WTC11 (cell line): ENCODE measurements at places on chromosomes 13 and 19. TPM values are rescaled to one million over a fixed set of nuclear protein-coding genes. Genes with fewer than 3 reads are reported as not detected.

DNA sequence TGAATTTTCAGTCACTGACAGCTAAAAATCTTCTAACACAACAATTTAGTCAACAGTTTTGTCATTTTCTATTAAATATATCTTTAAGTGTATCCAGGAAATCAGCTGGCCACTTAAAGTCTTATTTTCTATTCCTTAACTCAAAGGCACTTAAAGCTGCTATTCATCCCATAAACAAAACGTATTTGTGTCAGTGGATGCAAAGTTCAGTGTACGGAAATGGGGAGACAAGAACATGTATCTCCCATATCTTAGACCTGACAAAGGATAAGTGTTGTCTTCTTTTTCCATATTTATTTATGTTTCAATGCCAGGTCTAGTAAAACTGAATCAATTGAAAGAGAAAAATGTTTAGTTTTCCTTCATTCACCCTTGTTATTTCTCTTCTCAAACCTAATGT, 409.8 kb upstream of the KLHL1 start:
- H3K27me3 ChIP-seq: no peaks in the 10 kb centered on the region
- H3K27ac ChIP-seq: no peak overlapping the region
- no peaks in the 10 kb centered on the region for H3K36me3 ChIP-seq
- no peak overlapping the region for H3K4me3 ChIP-seq

KDELR1 gene
- 207 to 226 TPM (median 223 TPM) in 3 replicates for total RNA-seq

GRCh38 chr19:17332677-17333581, 1.7 kb downstream of the ANO8 start:
- DNase-seq: peak; percentile 90
- peak overlapping the region; percentile 56 for H3K4me3 ChIP-seq
- H3K27me3 ChIP-seq: peaks cover 5% of the 10 kb centered on the region
- H3K27ac ChIP-seq: 0 out of 2 replicates have a peak overlapping the region, but pooled peaks have one; percentile 60

NLRP5 gene
- total RNA-seq: not detected in 3 replicates

DNA sequence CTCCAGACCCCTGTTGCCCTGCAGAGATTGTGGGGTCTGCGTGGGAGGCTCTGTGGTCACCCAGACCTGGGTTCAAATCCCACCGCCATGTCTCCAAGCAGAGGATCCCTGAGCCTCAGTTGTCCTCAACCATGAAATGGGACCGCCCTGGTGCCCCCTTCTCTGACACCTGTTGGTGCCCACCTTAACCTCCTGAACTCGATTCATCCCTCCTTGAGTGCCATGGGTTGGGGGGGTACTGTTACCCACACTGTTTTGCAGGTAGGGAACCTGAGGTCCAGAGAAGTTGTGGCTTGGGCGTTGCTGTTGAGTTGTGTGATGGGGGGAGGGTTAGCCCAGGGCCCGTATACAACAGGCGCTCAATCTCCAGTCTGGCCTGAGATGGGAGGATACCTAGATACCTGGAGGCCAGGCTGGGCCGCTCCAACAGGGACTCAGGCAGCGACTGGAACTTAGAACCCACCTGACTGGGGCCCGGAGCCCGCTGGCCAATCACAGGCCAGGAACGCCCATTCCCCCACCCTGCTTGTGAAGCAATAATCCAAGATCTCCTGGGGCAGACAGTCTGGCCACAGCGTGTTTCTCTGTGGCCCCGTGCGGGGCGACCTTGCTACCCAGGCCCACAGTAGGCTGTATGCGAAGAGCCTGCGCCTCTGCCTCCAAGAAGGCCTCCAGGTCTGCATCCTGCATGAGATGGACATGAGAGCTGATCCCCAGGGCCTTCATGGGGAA, 2.8 kb downstream of the ARID3A start:
- peaks cover 11% of the 10 kb centered on the region for H3K36me3 ChIP-seq
- H3K27me3 ChIP-seq: no peaks in the 10 kb centered on the region
- peak overlapping the region; percentile 33 for H3K4me3 ChIP-seq
- H3K27ac ChIP-seq: peak overlapping the region; percentile 23; the same call in 1 of the 2 replicates
- peaks cover 19% of the 10 kb centered on the region for H3K4me1 ChIP-seq

DNA sequence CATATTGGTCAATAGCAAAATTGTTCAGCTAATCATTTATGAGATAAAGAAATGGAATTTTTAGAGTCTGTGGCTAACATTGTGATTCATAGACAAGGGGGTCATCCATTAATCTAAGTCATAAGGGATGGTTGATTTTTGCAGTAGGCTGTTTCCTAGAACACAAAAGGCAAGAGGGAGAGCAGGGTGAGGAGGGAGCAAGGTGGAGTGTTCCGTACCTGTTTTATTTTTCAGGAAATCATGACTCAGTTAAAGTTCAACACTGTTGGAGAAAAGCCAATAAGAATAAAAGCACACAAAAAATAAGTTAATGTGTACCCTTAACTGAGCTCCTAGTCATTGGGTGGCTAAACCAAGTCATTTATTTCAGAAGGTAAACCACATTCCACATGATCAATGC, 512.4 kb upstream of the ATXN8OS start:
- H3K27me3 ChIP-seq: no peaks in the 10 kb centered on the region
- H3K36me3 ChIP-seq: no peaks in the 10 kb centered on the region
- no peak for DNase-seq
- no peak overlapping the region for H3K27ac ChIP-seq
- no peaks in the 10 kb centered on the region for H3K4me1 ChIP-seq

GRCh38 chr13:94112731-94113130, 366.8 kb downstream of the DCT start:
- no peak overlapping the region for H3K27ac ChIP-seq
- no peaks in the 10 kb centered on the region for H3K27me3 ChIP-seq
- no peak overlapping the region for H3K4me3 ChIP-seq

GPR4 gene
- 0.11 to 0.48 TPM (median 0.44 TPM) in 3 replicates for total RNA-seq

SYNGR4 gene
- not detected in 3 replicates for total RNA-seq

CYP4F8 gene
- not detected in 3 replicates for total RNA-seq

CELF5 gene
- 7.7 to 10.6 TPM (median 9.0 TPM) in 3 replicates for total RNA-seq

- H3K27me3 ChIP-seq: peaks cover 3% of the 10 kb centered on the region; the same call in 1 of the 2 replicates
- no peak overlapping the region for H3K27ac ChIP-seq
- DNase-seq: no peak
- no peaks in the 10 kb centered on the region for H3K4me1 ChIP-seq
Observed at GRCh38 chr13:100597253-100597652, 8.7 kb upstream of the GGACT start.

- H3K4me3 ChIP-seq: no peak overlapping the region
- no peak for DNase-seq
- no peaks in the 10 kb centered on the region for H3K36me3 ChIP-seq
- no peak overlapping the region for H3K27ac ChIP-seq
- no peaks in the 10 kb centered on the region for H3K27me3 ChIP-seq
Observed at GRCh38 chr13:34620074-34620850, 321.8 kb upstream of the NBEA start.

DNA sequence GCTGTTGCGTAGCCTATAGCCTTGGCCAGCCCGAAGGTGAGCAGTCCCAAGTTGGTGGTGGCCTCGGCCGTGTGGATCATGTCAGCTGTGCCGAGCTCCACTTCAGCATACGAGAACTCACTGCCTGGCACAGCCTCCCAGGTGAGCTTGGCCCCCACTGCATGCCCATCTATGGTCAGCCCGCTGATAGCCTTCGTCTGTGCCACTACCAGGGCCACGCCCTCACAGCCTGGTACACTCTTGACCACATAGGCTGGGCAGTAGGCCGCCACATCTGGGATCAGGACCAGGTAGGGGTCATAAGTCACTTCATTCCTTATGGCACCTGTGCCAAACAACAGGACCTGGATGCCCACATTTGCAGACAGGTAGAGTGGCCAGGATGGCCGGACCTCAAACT, 7.4 kb downstream of the FCGBP start:
- H3K36me3 ChIP-seq: no peaks in the 10 kb centered on the region
- H3K27me3 ChIP-seq: no peaks in the 10 kb centered on the region
- peaks cover 6% of the 10 kb centered on the region for H3K4me1 ChIP-seq
- H3K27ac ChIP-seq: no peak overlapping the region

DNA sequence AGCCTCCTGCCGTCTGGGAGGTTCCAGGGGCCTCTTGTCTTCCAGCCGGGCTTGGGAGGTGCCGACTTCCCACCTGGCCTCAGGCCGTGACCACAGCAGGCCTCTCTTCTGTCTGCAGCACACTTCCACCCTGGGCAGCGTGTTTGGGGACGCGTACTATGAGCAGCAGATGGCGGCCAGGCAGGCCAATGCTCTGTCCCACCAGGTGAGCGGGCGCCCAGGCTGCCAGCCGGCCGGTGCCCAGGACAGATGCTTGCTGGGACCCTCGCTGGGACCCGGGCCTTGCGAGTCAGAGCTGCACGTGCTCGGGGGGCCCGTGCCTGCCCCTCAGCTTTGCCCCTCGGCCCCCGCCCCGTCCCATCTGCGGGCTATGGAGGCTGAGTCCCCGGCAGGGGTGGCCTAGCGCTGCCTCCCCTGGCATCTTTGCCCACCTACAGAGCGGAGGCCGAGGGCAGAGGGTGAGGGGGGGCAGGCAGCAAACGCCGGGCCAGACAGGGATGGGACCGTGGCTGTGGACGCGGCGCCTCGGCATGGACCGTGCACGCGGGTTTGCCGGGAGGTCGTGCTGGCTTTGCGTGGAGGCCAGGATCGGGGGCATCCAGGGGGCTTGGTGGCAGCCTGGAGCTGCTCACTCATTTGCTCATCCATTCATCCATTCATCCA, 16.2 kb downstream of the COMP start:
- no peak for DNase-seq
- no peak overlapping the region for H3K27ac ChIP-seq
- H3K4me3 ChIP-seq: no peak overlapping the region
- H3K36me3 ChIP-seq: no peaks in the 10 kb centered on the region

GRCh38 chr13:76732367-76732766, 153.8 kb downstream of the KCTD12 start:
- H3K27me3 ChIP-seq: no peaks in the 10 kb centered on the region
- H3K36me3 ChIP-seq: peaks cover 12% of the 10 kb centered on the region
- H3K4me1 ChIP-seq: peaks cover 4% of the 10 kb centered on the region; the same call in 1 of the 2 replicates
- no peak for DNase-seq
- H3K4me3 ChIP-seq: no peak overlapping the region
- no peak overlapping the region for H3K27ac ChIP-seq

DNA sequence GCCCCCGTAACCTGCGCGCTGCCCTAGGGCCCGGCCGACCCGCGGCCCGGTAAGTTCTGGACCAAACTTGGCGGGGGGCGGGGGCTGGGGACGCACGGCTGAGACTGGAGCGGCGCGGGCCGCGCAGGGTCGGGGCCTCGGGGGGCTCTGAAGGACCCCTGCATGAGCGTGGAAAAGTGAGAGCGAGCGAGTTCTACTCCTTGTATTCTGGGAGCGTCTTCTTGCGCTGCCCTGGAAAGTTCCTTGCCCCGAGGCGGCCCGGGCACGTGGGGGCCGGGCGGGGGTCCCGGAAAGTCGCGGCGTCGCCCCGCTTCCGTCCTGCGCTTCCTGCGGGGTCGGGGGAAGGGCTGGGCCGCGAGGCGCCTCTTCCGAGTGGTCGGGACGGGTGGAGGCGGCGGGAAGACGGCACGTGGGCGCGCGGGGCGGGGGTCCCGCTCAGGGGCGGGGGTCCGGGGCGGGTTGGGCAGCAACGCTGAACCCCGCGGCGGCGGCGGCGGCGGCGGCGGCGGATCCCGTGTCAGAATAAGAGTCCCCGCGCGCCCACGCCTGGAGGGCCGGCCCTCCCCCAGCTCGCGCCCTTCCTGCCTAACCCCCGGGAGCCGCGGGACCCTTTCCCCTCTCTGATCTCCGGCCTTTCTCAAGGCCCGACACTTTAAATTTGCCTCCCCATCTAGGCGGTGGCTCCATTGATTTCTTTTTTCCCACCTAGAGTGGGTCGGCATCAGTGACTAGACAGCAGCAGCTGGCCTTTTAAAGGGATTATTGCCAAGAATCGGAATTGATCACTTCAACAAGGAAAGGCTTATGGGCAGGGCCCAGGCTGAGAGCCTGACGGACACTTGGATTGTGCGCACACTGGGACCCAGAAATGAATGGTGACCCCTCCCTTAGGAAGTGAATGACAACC, 749 bp downstream of the GATAD2A start:
- peak overlapping the region; percentile 96 for H3K27ac ChIP-seq
- H3K27me3 ChIP-seq: peaks cover 7% of the 10 kb centered on the region; the same call in 1 of the 2 replicates
- peaks cover 56% of the 10 kb centered on the region for H3K4me1 ChIP-seq
- peak overlapping the region; percentile 96 for H3K4me3 ChIP-seq
- H3K36me3 ChIP-seq: 0 out of 2 replicates have a peak, but pooled peaks cover 2% of the 10 kb centered on the region

DNA sequence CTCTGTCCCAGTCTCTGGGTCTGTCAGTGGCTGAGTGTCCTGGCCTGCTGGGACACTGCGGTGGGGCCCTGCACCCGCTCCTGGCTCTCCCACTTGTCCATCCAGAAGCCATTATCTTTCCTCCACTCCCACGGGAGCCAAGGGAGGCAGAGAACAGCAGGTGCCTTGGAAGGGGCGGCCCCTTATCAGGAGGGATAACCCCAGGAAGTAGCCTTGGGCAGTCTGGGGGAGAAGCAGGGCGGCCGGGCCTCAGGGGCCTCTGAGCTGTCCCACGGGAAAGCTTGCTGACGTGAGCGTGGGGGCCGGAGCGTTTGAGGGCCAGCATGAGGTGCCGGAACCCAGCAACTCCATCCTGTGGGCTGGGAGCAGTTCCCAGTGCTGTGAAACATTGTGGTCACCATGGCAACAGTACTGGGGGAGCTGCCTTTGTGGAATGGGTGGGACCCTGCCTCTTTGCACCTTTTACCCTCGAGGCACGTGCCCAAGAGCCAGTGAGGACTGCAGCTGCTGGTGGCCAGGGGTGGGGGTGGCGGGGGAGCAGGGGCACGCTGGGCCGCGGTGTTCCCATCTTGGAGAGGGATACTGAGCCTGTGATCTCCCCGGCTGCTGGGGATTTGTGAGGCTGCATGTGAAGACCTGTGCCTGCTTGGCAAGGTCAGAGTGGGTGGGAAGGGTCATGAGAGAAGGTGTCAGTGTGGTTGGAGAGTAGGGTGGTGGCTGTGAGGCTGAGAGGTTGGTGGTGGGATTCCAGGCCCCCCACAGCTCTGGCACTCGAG, 20.9 kb downstream of the KLHL26 start:
- H3K27ac ChIP-seq: peak overlapping the region; percentile 64; the same call in 1 of the 2 replicates
- H3K4me1 ChIP-seq: peaks cover 9% of the 10 kb centered on the region
- H3K36me3 ChIP-seq: no peaks in the 10 kb centered on the region
- H3K4me3 ChIP-seq: no peak overlapping the region

DNA sequence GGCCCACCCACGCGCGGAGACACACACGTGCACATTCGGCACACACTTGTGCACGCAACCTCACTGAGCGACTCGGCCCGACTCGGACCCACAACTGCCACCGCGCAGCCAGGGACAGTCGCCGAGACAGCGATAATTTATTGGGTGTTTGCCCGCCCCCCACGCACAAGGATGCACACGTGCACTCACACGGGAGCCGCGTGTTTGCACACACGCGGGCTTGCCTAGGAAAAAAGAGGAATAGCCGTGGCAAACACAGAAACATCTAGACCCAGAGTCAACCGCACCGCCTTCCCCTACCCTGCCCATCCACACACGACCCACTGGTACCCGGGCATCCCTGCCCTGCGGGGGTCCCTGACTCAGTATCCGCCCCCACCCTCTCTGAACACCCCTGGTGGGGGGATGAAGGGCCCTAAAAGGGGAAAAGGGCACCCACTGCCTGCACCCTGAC, 1.1 kb upstream of the SSBP4 start:
- no peak overlapping the region for H3K27ac ChIP-seq
- H3K27me3 ChIP-seq: peaks cover 32% of the 10 kb centered on the region
- H3K4me3 ChIP-seq: peak overlapping the region; percentile 66
- no peaks in the 10 kb centered on the region for H3K36me3 ChIP-seq

ZNF525 gene
- total RNA-seq: 46.9 to 59.7 TPM (median 48.6 TPM) in 3 replicates

GRCh38 chr13:38024431-38024830, 154.9 kb upstream of the TRPC4 start:
- no peak for DNase-seq
- H3K4me1 ChIP-seq: no peaks in the 10 kb centered on the region
- no peak overlapping the region for H3K27ac ChIP-seq
- H3K27me3 ChIP-seq: no peaks in the 10 kb centered on the region
- H3K4me3 ChIP-seq: no peak overlapping the region
